ENCODE measurements at places on chromosomes 12 and 14.

DNA sequence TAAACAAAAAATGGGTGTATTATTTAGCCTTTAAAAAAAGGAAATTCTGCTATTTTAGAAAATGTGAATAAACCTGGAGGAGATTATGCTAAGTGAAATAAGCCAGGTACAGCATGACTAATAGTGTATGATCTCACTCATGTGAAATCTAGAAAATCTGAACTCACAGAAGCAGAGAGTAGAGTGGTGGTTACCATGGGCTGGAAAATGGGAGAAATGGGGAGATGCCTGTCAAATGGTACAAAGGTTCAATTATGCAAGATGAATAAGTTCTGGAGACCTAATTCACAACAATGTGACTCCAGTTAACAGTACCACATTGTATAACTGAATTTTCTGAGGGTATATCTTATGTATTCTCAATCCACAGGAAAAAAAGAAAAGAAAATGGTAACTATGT, 17.4 kb upstream of the LEMD3 start:
- no peak for DNase-seq

DNA sequence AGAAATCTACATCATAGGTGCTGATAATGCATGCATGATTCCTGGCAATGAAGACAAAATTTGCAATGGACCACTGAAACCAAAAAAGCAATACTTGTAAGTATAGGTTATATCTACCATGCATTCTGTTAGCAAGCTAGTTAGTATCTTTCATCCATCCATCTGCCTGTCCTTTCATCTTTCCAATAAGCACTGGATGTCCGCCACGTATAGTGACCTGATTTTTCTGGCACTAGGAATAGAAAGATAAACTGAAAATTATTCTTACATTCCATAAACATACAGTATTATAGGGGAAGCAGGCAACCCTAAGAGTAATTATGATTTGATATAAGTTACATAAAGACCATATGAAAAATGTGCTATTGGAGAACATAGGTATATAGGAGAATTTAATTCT, 87.2 kb upstream of the MYF6 start:
- DNase-seq = no peak

GRCh38 chr12:26271889-26272492, 76.6 kb downstream of the SSPN start:
- no peak for DNase-seq

GRCh38 chr12:65892841-65893251, 68.6 kb downstream of the HMGA2 start:
- DNase-seq = no peak

- DNase-seq = no peak
These were observed 21.2 kb upstream of the CDKL1 start for GRCh38 chr14:50417853-50418252.

DNA sequence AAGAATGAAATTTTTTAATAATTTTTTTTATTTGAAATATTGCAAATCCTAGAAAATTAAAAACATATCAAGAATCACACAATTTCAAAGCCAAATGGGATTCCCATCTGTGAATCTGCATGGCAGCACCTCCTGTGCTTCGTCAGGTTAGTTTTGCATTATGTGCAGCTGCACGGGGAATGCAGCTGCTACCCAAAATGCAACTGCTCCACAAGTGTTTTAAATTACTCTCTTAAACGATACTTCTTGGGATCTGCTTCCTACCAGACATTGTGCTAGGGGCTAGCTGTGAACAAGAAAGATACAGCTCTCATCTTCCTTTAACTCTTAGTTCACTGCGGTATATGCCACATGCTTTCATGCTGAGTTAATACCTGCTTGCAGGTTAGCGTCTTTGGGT, 154.2 kb downstream of the CRADD start:
- no peak for DNase-seq

GRCh38 chr12:28026701-28027100, 54.2 kb upstream of the PTHLH start:
- no peak for DNase-seq

DNA sequence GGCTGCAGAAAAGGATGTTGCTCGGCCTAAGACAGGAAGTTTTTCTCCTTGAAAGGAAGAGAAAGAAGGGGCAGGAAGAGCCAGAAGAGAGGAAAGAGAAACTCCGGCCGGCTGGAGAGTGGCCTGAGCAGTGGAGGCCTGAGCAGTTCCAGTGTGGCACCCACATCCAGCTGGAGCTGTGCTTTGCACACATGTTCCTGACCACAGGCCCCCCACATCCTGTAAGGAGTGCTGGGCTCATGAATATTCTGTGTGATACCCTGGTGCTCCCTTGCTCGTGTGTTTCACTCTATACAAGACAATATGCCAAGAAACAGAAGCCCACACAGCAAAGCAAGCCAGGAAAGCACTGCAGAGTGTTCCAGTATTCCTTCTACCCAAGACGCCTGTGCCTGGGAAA, 27.1 kb downstream of the POLE start:
- DNase-seq = peak; percentile 39

DNA sequence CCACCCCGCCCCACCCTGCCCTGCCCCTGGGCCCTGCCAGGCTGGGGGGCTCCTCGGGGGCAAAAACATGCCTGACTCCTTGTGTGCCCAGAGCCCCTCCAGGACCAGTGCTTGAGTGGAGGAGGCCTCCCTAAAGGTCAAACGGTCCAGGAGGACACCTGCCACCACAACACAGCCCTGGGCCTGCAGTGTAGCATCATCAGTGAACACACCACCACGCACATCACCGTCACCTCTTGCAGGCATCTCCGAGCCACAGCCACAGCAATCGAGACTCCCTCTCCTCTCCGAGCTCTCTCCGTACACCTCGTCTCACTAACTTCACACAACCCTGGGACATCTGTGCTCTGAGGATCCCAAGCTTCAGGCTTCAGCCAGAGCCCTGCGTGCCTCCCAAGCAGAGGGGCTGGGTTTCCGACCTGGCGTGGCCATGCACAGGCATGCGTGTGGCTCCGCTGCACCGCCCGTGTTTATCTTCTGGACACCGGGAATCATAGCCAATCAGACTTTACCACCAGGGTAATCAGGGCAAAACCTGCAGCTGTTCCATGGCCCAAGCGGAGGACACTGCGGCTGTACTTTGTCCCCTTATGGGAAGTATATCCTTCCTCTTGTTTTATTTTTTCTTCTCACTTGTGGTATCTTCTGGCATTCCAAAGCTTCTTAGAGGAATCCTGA, 6.2 kb upstream of the DIO3 start:
- no peak for DNase-seq

GRCh38 chr12:131901431-131902331, 7.3 kb downstream of the ULK1 start:
- no peak for DNase-seq

DNA sequence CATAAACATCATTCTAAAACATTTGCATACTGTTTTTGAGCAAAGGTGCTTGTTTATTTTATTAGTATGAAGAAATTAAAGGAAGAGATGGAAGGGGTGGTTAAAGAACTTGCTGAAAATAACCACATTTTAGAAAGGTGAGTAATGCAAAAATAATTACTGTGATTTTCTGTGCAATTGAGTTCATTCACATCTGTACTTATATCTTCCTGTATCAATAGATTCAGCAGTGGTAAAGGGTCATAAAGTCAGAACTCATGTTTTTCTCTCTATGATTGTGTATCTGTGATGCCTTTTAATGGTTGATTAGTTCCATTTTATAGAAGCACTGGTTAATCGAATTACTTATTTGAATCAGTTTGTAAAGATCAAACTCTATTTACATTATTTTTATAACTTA, 46.0 kb downstream of the TBK1 start:
- DNase-seq = no peak

DNA sequence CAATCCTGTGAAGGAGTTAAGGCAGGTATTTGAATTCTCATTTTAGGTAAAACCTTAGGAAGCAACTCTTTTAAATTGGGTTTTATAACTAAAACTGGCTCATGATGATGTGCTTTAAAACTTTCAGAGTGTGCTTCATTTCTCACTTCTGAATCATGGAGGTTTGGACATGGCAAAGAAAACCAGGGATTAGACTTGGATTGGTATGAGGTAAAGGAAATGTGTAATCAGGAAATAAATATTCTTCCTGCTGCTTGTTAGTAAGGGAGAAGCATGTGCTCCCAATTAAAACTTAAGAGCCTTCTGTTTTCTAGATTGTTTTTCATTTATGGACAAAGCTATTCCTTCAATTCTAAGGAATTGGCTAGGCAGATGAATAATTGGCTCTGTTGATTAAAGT, 57.4 kb downstream of the FBXO33 start:
- DNase-seq = no peak

Measured in activated naive CD4-positive, alpha-beta T cell treated with anti-CD3 and anti-CD28 coated beads, Interleukin-2, amount 10 ng/mL, durations not matched to agents 7 days and 5 days (primary cell).